Fibroblast of pulmonary artery (primary cell): ENCODE measurements at places on chromosomes 2 and 18.
A peak's percentile ranks its signal among the peaks of the same experiment; 100 is the strongest.

DNA sequence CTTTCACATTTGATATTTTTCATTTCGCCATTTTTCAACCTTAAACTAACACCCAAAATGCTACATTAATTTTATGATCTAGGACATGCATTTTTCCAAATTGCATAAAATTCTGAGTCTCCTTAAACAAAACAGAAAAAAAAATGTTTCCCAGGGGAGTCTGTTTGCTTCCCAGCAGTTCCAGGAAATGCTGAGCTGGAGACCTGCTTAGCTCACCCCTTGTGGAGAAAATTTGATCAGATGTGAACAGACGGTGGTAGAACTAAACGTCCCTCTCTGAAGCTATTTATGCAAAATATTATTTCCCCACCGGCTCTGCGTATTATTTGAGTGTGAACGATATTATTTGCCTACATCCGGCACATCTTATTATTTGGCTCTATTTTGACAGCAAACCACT is 74.9 kb upstream of the AGAP1 start:
- DNase-seq, result no peak

- no peak for DNase-seq
Measured at GRCh38 chr2:168661863-168662256, 140.6 kb upstream of the NOSTRIN start.

DNA sequence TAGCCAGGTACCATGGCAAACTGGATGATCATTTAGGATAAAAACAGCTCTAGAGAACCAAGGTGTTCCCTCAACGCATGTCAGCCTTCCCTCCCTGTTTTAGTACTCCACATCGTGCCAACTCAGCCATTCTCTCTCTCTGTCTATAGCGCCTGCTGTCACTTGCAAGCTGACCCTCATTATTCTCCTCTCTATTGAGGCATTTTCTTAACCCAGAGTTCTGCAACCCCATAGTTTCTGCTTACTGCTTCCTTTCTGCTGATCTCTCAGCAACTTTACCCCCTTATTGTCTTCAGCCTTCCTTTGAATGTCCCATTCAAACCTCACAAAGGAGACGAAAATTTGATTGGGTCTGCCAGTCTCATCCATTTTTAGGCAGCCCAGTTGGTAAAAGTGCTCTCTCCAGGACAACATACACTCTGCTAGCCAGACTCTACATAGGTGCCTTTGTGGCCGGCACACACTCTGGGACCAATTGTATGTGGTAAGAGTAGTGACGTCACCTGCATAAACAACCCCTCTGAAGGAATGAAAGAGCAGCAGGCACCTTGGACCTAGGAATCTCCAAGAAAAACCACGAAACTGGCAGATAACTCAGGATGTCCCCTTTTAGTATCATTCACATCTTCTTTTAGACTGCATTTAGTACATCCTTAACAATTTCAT is 367.2 kb upstream of the KCNH7 start:
- DNase-seq, result no peak

DNA sequence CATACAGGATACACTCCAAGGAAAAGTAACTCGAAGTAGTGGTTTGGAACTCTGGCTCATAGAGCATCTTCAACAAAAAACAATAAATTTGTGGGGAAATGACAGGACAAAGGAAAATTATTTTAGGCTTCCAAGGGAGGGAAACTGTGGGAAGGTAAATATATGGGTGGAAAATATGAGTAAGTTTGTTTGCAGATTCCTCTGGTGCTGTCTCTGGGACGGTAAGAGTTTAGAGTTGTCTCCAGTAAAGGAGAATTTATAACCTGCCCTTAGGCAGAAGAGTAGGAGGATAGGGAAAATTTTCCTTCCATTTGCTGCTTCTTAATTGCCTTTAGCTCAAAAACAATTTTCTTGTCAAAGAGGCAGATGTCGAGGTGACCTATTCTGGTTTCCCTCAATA is 19.3 kb downstream of the HNMT start:
- DNase-seq, result no peak

DNA sequence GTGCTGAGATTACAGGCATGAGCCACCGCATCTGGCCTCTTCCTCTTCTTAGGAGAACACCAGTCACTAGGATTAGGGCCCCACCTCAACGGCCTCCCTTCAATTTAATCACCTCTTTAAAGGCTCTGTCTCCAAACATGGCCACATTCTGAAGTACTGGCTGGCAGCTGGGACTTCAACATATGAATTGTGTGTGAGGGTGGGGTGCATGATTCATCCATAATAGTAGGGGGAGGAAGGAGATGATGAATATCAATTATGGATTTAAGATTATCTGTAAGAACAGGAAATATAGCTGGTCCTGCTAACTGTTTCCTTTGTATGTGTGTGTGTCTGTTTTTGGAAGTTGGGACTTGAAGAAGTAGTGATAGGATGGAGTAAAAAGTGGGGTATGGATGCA is 14.7 kb upstream of the EPG5 start:
- no peak for DNase-seq

DNA sequence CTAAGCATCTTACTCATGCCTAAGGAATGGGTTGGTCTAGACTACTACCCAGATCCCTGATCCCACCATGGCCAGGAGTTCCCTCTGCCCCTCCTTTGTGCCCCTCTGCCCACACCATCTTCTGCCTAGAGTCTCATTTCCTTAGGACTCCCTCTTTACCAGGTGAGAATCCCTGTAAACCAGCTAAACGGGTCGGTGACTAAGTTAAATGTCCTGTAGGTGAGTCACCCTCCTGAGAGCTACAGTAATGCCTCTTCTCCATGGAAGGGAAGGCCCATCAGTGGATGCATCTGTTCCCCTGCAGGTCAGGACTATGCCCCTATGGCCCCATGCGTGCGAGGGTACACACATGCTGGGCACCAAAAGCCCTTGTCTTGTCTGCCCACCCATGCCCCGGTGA is 25.4 kb downstream of the PTGR3 start:
- DNase-seq, result no peak

DNA sequence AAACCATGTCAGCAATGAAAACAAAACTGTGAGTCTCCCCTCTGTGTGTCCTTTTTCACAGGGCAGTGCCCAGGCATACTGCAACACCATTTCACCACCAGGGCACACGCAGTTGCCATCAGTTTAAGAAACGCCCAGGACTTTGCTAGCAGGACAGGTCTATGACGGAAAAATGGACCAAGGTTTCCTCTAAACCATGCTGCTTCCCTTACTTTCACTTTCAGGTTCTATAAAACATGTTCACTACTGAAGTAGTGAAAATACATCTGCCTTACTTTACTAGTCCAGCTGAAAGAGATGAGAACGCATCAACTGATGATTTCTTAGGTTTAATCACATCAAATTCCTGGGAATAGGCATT is 110.5 kb downstream of the TCF4 start:
- peak; percentile 69 for DNase-seq

GRCh38 chr18:25998461-25998860 is 92.0 kb downstream of the SS18 start:
- no peak for DNase-seq

- no peak for DNase-seq
Measured at GRCh38 chr2:240527153-240527750, 30.5 kb downstream of the ANKMY1 start.

DNA sequence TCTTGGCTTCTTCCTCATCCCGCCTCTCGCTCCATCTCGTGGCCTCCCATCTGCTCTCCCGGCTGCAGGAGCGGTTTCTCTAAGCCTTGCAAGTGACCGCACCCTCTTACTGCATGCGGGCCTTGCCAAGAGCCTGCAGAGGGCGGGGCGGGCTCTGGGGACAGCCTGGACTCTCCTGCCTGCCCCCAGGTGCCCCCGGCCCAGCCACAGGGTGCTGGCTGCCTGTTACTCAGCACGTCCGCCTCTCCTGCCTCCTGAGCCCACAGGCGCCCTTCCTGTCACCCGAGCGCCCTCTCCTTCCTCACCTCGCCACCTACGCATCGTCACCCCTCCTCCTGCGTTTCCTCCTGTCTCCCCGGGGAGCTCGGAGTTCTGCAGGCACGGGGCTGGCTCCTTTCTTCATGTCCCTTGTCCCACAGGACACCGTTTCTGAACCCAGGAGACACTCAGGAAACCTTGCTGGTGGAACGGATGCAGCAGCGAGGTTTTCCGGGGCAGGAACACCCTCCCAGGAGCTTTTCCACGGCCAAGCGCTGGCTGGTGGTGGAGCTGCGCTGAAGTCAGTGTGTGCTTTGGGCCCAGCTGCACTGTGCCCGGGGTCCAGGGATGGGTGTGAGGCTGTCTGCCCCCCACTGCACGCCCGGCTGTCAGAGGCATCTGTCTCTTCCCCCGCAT is 28.5 kb downstream of the HPCAL1 start:
- peak; percentile 44 for DNase-seq
